Effector memory CD4-positive, alpha-beta T cell (primary cell): ENCODE measurements at places on chromosomes 2 and 18.

- no peak for DNase-seq
These were observed 6.7 kb upstream of the CLK1 start for GRCh38 chr2:200871151-200871550.

DNA sequence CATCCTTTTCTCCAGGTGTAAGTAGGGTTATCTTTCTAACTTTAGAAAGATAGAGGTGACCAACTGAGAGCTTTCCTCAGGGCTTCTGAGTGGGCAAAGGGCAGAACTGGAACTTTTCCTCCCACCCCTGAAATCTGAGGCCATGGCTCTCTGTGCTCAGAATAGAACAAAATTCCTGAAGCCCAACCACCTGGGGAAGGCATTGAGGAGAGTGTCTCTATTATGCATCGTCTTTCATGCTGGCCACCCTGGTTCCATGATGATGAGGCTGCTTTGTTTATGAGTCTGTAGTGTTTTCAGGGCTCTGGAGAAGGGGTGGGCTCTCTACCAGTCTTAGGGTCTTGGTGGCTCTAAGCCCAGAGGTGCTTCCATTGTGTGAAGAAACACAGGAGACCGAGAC lies 30.7 kb upstream of the IL1R1 start:
- no peak for DNase-seq

DNA sequence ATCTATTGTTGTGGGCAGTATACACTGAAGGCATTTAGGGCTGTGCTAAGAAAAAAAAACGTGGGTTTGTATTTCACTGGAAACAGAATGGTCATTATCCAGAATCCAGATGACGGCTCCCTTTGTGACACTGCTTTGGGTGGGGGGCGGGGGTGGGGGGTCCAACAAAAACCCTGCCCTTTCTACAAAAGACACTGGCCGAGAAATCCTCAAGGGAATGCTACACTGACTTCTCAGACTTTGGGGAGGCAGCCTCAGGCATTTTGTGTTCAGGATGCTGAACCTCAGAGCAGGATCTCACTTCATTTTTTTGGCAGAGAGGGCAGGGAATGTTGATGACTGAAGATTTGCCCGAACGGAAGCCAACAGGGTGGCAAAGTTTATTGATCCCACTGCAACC lies 417.1 kb downstream of the HRH4 start:
- DNase-seq: no peak

GRCh38 chr2:108898315-108899082 lies 90.5 kb downstream of the EDAR start:
- DNase-seq: no peak

GRCh38 chr2:15793078-15793913 lies 147.1 kb upstream of the MYCN start:
- no peak for DNase-seq

DNA sequence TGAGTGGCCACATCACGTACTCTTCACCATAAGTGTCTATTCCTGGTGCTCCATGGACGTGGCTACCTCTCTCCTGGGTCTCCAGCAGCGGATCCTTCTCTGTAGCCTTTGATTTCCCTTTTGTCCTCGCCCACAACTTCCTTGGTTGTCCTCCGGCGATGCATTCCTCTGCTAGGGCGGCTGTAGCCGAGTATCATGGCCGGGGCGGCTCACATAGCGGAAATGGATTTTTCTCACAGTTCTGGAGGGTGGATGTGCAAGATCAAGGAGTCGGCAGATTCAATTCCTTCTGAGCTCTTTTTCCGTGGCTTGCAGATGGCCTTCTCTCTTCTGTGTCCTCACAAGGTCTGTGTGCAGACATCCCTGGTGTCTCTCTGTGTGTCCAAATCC lies 35.7 kb downstream of the ACKR3 start:
- DNase-seq: no peak

- no peak for DNase-seq
These were observed 109.9 kb downstream of the ANKRD44 start for GRCh38 chr2:197200762-197201058.

- no peak for DNase-seq
These were observed 842 bp downstream of the PAX3 start for GRCh38 chr2:222298001-222298310.

GRCh38 chr2:48845684-48846083 lies 90.2 kb upstream of the LHCGR start:
- no peak for DNase-seq

GRCh38 chr18:33356735-33357134 lies 83.8 kb downstream of the CCDC178 start:
- no peak for DNase-seq

GRCh38 chr18:26653943-26654615 lies 105.7 kb upstream of the KCTD1 start:
- DNase-seq: no peak

DNA sequence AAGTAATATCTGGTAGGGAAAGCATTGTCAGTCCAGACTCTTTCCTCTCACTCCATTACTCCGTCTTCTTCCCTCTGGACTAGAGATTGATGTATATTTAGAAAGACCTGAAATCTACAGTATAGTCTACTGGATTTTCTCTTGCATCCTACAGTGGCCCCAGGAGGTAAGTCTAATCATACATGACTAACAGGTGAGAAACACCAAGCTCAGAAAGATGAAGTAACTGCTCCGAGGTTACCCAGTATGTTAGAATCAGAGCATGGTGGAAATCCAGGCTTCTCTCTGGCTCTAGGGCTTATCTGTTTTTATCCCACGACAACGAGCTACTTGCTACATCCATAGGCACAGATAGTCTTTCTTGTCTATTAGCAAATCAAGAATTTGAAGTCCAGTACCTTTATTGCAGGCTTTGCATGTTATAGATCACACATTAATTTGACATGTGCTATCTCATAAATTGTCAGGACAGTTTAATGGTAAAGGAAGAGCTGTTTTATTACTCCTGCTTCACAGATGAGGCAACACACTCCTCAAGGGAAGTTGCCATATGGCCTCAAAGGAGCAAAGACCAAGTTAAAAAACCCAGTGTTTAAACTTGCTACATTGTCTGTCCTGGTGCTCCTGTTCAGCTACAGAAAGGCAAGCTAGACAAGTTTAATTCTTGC lies 484.3 kb downstream of the THSD7B start:
- DNase-seq: no peak

DNA sequence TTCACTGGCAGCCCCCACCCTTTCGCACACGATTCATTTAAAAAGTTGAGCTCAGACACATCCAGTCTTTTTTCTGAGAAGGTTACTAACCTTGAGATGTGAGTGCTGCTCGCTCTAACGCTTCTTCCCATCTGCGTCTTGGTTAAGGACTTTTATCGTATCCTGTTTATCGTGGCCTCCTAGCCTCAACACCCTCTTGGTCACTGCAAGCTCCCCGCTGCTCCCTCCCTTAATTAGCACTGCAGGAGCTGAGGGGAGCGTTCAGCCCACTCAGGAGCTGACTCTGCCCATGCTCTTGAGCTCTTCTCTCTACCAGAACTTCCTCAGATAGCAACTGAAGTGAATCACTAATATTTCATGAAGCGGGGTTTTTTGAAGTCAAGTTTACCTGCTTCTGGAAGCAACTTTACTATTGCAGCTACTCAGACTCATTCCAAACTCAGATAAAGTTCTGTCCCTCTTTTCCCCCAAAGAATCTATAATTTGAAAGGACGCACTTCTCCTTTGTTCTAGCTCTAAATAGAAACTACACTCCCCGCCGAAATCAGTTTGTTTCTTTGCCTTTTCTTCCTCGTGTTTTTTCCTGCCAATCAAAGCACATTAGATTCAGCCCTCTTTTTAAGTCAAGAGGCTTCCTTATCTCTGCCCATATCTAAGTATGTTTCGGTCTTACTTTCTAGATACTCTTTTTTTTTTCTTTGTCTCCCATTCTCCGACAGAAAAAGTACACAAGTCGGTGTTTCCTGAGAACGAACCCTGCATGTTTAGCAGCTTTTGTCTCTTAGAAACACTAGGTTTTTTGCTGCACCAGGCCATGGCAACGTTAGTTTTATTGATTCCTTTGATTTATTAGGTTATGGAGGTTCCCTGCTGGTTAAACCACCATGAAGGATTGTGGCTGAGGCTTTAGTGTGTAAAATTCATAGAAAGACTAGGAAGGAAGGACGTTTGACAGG lies 9.3 kb upstream of the CD226 start:
- DNase-seq: no peak

- no peak for DNase-seq
These were observed 143.7 kb downstream of the MC4R start for GRCh38 chr18:60228609-60229595.

DNA sequence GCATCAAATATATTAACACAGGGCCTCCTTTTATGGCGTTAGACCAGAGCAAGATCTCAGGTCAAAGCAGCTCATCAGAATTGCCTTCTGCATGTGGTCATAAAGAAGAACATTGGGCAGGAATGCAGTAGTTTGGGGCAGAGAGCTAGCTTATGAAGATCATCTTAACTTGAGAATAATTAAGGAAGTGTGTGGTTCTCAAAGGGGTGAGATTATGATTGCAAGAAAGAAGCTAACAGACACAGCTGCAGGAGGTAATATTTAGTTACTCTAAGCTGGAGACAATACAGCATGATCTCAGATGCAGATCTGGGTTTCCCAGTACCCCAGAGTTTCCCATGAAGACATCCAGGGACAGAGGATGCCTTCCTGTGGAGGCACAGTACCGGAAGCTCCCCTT lies 91.6 kb downstream of the TTC27 start:
- no peak for DNase-seq

GRCh38 chr2:159071190-159071915 lies 102.9 kb downstream of the TANC1 start:
- DNase-seq: no peak

DNA sequence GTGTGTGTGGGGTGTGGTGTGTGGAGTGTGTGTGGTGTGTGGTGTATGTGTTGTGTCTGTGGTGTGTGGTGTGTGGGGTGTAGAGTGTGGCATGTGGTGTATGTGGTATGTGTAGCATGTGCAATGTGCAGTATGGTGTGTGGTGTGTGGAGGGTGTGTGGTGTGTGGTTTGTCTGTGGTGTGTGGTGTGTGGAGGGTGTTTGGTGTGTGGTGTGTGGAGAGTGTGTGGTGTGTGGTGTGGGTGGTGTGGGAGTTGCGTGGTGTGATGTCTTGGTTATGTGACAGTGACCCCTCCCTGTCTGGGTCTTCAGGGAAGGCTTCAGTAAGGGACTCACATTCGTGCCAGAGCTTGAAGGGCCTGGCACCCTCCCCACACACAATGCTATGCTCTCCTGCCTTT lies 718.2 kb upstream of the SOX11 start:
- DNase-seq: no peak

DNA sequence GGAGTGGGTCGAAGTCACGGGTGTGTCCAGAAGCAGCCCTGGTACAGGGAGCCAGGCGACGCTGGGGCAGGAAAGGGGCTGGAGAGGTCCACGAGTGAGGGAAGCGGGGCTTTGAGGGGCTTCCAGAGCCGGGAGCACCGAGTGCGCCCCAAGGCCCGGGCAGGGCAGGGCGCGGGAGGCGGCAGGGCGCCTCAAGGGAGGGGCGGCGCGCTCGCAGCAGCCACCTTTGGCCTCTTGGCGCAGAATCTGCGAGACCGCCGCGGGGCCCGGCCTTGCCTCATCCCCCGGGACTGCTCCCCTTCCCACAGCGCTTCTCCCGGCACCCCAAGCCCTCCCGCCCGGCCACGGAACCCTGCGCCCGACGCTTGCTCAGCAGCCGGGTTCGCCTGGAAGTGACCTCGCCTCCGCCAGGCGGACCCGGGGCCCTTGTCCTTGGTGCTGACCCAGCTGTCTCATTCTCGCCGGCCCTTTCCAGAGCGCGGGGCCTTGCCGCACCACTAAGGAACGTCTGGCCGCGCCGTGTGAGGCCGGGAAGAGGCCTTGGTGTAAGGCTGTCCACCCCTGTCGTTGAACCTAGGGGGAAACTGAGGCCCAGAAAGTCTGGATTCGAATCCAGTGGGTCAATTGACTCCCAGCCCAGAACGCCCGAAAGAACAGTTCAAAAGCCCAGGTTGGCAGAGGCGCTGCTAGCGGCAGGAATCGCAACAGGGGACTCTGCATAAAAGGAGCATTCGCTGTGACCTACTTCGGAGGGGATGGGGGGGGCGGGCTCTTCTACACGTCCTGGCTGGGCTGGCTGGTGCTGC lies 584 bp upstream of the DNER start:
- no peak for DNase-seq

DNA sequence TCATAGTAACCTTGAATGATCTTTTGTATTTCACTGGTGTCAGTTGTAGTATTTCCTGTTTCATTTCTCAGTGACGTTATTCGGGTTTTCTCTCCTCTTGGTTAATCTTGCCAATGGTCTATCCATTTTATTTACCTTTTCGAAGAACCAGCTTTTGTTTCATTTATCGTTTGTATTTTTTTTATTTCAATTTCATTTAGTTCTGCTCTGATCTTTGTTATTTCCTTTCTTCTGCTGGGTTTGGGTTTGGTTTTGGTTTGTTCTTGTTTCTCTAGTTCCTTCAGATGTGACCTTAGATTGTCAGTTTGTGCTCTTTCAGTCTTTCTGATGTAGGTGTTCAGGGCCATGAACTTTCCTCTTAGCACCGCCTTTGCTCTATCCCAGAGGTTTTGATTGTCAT lies 36.7 kb downstream of the SP140 start:
- no peak for DNase-seq

DNA sequence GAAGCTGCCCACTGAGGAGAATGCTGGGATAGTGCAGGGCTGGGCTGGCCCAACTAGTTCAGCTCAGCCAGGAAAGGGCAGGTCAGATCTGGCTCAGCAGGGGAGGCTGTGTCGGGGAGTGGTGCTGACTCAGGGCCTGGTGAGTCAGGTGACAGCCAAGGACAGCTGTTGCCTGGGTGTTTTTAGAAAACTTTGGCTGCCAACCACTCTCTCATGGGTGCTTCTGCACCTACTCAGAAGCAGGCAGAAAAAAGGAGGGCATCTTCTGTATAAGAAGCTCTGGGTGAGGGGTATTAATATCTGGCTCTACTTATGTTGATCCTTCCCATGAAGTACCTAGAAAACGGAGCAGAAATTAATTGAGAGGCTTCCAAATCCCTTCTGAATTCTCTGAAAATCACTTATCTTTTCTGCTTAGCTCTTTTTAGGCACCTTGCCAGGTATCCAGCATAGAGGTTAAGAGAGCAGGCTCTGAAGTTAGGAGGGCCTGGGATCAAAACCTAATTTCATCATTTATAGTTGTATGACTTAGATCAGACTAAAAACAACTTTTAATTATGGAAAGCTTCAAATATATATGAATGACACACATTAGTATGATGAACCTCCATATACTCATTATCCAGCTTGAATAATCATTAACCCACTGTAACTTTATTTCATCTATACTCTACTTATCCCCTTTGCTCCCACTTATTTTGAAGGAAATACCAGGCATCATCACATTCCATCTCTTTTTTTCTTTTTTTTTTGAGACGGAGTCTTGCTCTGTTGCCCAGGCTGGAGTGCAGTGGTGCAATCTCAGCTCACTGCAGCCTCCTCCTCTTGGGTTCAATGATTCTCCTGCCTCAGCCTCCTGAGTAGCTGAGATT lies 15.5 kb upstream of the RAB10 start:
- DNase-seq: no peak

GRCh38 chr2:217469203-217469810 lies 533.5 kb downstream of the TNS1 start:
- DNase-seq: no peak
